ENCODE measurements at places on chromosomes 5 and 9. TPM values are rescaled to one million over a fixed set of nuclear protein-coding genes. Genes with fewer than 3 reads are reported as not detected.
A peak's percentile ranks its signal among the peaks of the same experiment; 100 is the strongest.

DNA sequence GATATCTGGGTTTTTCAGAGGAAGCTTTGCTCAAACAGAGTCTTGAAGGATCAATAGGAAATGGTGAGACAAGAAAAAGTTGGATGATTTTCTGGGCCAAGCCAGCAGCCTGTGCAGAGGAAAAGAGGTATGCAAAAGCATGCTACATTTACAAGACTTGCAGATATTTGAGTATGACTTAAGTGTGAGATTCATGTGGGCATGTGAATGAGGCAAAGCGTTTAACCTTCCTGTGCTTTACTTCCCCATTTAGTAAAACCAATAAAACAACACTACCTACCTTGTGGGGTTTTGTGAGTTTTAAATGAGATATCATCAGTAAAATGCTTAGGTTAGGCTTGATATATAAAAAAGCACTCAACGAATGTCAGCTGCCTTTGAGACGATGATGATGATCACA is 58.1 kb downstream of the PIP5K1B start:
- H3K27me3 ChIP-seq, result peaks cover 12% of the 10 kb centered on the region
- H3K4me1 ChIP-seq, result peaks cover 1% of the 10 kb centered on the region
- no peak overlapping the region for H3K27ac ChIP-seq
- no peak overlapping the region for H3K4me3 ChIP-seq

- peaks cover 44% of the 10 kb centered on the region for H3K36me3 ChIP-seq
- H3K4me1 ChIP-seq, result peaks cover 5% of the 10 kb centered on the region
- no peak for DNase-seq
- H3K4me3 ChIP-seq, result no peak overlapping the region
- no peak overlapping the region for H3K27ac ChIP-seq
Observed at GRCh38 chr9:125570246-125570645, 136.8 kb downstream of the MAPKAP1 start.

DNA sequence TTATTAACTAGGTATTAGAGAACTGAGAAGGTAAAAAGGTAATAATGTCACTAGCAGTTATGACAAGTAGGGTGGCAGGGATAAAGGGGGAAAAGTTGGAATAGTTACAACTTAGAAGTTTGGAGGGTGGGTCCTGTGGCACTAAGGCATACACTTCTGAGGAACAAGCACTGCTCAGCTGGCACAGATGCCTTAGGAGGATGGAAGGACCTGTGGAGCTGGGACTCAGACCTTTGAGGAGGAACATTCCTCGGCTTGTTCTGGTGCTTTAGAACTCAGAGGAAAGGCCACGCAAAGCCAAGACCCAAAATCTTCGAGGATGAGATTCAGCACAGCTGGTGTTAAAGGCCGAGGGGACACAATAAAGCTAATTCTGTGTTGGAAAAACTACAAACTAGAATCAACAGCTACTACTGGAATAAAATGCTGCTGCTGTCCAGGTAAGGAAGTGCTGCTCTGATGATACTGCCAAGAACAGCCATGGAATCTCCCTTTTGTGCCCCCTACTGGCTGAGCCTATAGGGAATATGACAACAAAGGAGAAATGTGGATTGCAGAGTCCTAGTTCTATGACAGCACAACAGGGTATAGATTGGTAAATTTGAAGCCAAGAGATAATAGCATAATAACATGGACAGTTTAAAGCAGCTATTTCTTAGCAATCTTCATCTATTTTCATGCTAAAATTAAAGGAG is 126.7 kb downstream of the SLC25A46 start:
- H3K27me3 ChIP-seq, result peaks cover 14% of the 10 kb centered on the region
- DNase-seq, result peak; percentile 16
- H3K4me1 ChIP-seq, result no peaks in the 10 kb centered on the region
- no peak overlapping the region for H3K27ac ChIP-seq

DNA sequence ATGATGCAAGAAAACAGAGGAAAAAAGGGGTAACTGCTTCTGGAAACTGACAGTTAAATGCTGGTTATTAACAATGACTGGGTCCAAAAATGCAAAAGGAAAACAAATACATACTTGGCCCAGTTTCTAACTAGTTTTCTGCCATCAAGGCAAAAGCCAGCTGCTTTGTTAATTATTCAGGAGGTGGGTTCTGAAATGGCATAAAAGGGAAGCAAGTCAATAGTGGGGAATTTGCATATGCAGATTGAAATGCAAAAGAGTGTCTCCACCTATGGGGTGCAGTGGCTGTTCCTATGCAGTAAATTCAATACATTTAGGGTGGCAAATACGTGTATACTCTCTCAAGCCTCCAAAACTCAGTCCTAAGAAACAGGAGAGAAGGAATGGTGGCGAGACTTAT is 33.4 kb downstream of the BARHL1 start:
- H3K4me1 ChIP-seq, result no peaks in the 10 kb centered on the region
- no peak for DNase-seq
- peaks cover 14% of the 10 kb centered on the region for H3K36me3 ChIP-seq

DNA sequence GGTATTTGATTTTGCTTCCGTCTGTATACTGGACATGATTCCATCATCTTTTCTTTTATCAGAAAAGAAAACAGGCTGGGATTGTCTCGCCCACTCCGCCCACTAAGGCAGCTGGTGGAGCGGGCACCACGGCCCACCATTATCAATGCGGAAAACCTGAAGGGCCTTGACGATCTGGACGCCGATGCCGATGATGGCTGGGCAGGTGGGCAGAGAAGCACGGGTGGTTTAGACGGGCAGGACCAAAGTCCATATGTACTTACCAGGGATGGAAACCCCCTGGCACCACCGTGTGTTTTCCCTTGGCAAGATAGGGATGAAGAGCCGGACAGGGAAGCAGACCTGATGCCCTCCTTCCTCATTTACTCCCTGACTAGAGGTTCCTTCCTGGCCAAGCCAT is 53.7 kb downstream of the PRRC2B start:
- peaks cover 47% of the 10 kb centered on the region for H3K36me3 ChIP-seq
- no peak overlapping the region for H3K4me3 ChIP-seq
- H3K27ac ChIP-seq, result no peak overlapping the region
- no peak for DNase-seq

DNA sequence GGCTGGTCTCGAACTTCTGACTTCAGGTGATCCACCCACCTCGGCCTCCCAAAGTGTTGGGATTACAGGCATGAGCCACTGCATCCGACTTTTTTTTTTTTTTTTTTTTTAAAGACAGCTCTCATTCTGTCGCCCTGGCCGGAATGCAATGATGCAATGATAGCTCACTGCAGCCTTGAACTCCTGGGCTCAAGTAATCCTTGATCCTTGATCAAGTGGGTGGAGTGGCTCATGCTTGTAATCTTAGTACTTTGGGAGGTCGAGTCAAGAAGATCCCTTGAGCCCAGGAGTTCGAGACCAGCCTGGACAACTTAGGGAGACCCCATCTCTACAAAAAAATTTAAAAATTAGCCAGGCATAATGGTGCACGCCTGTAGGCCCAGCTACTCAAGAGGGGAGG is 8.1 kb downstream of the SEC24A start:
- H3K27ac ChIP-seq, result no peak overlapping the region
- H3K36me3 ChIP-seq, result peaks cover 4% of the 10 kb centered on the region
- DNase-seq, result no peak
- H3K4me3 ChIP-seq, result no peak overlapping the region

- H3K27ac ChIP-seq, result no peak overlapping the region
- H3K4me1 ChIP-seq, result peaks cover 24% of the 10 kb centered on the region
- no peak for DNase-seq
- no peaks in the 10 kb centered on the region for H3K27me3 ChIP-seq
- no peaks in the 10 kb centered on the region for H3K36me3 ChIP-seq
Observed at GRCh38 chr5:91978221-91978882, 595.2 kb upstream of the ARRDC3 start.

- no peak for DNase-seq
- H3K36me3 ChIP-seq, result no peaks in the 10 kb centered on the region
Observed at GRCh38 chr9:129458663-129459546, 162.0 kb downstream of the C9orf50 start.

DNA sequence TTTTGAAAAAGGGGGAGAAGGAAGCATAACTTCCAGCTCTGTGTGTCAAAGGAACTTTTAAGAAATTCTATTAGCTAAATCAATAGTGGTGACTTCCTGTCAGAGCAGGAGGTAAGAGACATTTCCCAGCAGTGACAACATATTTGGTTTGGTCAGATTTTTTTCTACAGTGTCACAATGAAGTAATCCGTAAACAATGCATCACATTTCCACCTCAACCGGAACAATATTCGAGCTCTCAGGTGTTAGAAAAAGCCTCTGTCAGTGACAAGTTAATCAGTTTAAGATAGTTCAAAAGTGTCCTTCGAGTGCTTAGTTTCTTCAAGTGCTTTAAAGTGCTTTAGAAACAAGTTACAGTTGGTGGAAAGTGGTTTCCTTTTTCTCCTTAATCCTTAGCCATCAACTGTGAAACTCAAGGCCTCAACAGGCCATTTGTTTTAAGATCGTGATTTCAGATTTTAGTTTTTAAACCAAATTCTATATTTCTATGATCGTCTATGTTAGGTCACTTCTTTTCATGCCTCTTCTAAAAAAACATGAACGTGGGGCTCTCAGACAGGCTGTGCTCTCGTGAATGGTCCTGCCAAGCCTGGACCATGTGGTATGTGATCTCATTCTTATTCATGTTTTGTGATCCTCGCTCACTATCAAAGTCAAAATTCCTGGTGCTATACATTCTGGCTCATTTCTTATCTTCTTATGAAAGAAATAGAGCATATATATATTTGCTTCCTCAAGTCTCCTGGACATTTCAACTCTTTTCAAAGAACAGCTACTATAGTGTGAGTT is 181.9 kb upstream of the HMHB1 start:
- no peaks in the 10 kb centered on the region for H3K4me1 ChIP-seq
- DNase-seq, result no peak
- no peaks in the 10 kb centered on the region for H3K27me3 ChIP-seq

GRCh38 chr5:113608113-113608596 is 94.7 kb downstream of the YTHDC2 start:
- DNase-seq, result no peak
- no peaks in the 10 kb centered on the region for H3K36me3 ChIP-seq
- H3K27ac ChIP-seq, result no peak overlapping the region
- peaks cover 2% of the 10 kb centered on the region for H3K27me3 ChIP-seq
- no peak overlapping the region for H3K4me3 ChIP-seq

GABRA6 gene
- not detected for total RNA-seq

FBN2 gene
- total RNA-seq, result 58.3 TPM

SARDH gene
- total RNA-seq, result 4.5 TPM

GBGT1 gene
- total RNA-seq, result 12.9 TPM

SPINK6 gene
- total RNA-seq, result not detected

NR2F1-AS1 gene
- total RNA-seq, result 53.1 TPM

IRGM gene
- not detected for total RNA-seq

GLRA1 gene
- total RNA-seq, result 0.21 TPM

CEL gene
- 3.5 TPM for total RNA-seq

Measured in neural crest cell (in vitro differentiated cells).